RKO (cell line): ENCODE measurements at places on chromosomes 2 and 18.

- DNase-seq: no peak
These were observed 203.9 kb downstream of the PRKCE start for GRCh38 chr2:45855374-45855773.

DNA sequence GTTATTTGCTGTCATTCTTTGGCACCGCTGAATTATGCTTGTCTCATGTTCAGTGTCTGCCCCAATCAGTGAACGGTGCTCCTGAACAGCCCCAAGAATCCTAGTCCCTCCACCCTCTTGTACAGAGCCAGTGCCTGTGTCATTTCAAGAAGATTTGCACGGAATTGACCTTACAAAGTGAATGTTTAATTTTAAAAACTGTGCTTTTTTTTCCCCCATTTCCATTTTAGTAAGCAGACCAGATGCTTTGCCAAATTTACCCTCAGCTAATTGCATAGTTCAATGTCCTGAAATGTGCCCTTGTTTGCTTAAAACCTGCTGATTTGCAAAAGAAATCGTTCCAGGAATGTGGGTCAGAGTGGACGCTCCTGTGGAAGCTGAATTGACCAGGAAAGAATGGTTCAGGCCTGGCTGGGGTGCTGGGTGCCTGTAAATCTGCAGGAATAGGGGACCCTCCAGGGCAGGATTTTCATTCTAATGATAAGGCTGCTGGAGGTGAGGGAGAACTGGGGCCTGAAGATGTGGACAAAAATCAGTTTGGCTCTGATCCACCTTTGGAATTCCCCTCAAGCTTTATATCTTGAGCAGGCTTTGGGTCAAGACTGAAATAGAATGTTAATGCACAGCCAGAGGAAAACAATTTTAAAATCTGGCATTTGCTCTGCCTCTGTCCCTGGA lies 20.1 kb downstream of the TMEM17 start:
- DNase-seq: no peak

DNA sequence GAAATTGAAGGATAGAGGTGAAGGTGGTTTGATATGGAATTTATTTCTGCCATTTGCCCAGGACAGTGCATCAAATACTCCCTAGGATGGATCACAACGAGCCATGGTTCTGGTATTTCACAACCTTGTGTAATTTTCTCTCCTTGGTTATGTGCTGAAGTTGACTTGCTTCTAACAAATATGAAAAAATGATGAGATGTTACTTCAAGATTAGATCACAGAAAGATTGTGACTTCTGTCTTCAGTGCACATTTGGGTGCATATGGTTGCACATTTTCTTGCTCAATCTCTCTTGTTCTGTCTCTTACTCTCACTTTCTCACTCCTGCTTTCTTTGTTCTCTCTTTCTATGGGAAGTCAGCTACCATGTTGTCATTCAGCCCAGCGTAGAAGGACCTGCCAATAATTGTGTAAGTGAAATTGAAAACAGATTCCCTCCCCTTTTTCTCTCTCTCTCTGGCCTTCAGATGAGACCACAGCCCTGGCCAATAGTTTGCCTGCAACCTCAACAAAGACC lies 104.6 kb upstream of the RMDN2 start:
- DNase-seq: no peak

- DNase-seq: no peak
These were observed 514.4 kb upstream of the HS6ST1 start for GRCh38 chr2:128832946-128833663.

DNA sequence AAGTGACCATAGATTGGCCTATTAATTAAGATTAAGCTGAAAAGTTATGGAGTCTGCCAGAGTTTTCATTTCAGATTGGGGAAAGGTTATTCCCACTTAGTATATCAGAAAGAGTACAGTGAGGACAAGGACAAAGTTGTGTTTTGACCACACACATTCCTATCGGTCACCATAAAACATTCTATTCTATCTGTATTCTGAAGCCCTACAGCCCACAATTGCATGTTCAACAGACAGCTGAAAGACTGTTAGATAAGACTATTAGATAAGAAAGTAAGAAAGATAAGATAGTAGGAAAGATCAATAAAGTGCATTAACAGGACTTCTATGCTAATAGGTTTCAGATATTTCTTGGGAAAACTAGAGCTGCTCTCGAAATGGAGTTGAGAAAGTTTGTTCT lies 26.7 kb upstream of the ACYP2 start:
- DNase-seq: no peak

GRCh38 chr2:217650716-217651360 lies 352.0 kb downstream of the TNS1 start:
- DNase-seq: peak; percentile 43

DNA sequence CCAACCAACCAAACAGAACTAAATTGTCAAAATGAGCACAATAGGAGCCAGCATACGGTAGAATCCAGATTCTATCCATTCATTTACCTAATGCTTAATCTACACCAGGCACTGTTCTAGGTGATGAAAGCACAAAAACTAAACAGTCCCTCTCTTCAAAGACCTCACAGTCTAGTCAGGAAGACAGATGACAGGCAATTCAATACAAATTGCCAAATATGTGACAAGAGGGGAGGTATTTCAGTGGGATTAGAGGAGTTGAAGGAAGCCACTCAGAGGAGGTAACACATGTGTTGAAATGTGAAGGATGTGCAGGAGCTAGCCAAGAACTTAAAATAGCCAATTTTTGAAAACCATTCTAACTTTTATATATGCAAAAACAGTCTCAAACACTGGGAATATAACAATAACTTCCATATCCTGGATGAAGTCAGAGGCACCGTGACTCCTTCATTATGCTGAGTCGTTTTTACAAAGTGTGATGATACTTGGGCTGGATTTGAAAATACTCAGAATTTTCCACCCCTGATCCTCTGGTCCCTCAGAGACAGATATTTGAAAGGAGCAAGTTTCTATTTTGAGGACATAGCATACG lies 204.9 kb downstream of the PID1 start:
- DNase-seq: no peak

DNA sequence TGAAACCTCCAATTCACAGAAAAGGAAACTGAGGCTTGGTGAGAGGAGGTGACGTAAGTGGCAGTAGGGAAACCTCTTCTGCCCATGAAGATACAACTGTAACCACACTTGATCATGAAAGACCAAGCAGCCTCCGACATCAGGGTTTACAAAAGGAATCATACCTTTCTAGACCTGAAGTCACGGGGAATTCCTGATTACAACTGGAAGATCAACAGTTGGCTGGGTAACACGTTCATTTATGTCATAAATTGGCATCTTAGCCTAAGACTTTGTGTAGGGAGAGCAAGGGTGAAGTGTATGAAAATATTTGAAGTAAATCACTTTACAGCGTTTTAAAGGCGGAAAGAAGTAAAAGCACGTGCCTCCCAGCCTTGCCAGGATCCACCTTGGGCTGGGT lies 922 bp downstream of the HS1BP3 start:
- DNase-seq: no peak

DNA sequence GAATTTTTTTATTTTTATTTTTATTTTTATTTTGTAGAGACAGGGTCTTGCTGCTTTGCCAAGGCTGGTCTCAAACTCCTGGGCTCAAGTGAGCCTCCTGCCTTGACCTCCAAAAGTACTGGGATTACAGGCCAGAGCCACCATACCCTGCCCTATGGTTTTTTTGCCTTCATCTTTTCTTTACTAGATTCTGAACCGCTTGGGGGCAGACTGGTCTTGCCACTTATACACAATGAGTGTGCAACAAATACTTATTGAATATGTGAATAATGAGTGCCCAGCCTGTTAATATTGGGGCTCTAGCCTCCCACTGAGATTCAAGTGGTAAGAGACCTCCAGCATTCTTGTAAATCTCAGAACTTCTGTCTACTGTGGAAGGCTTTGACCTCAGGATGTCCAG lies 3.9 kb downstream of the NCK2 start:
- no peak for DNase-seq

GRCh38 chr2:226187156-226187555 lies 612.5 kb downstream of the IRS1 start:
- DNase-seq: no peak

DNA sequence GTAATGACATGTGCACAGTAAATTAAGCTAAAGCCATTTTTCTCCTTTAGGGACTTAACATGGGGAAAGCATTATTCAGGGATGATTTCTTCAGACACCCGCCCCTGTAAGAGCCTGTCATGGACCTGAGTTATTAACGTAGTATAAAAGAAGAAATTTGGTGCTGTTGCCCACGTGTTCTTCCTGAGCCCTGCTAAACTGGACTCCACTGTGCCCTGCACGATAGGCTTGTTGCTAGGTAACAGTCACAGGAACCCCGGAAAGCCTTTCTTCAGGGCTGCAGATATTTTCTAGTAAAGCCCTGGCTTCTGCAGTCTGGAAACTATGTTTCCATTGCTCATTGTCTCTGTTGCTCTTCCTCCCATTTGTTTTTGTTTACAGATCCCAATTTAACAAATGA lies 157.9 kb downstream of the LRRC30 start:
- DNase-seq: no peak

GRCh38 chr2:205852457-205852856 lies 170.2 kb downstream of the NRP2 start:
- DNase-seq: no peak

- no peak for DNase-seq
These were observed 47.4 kb downstream of the TSPYL6 start for GRCh38 chr2:54208364-54209240.

- no peak for DNase-seq
These were observed 47.6 kb downstream of the SLC66A2 start for GRCh38 chr18:79903787-79904356.

- DNase-seq: peak; percentile 48
These were observed 314.8 kb downstream of the MBD2 start for GRCh38 chr18:53909668-53910067.

DNA sequence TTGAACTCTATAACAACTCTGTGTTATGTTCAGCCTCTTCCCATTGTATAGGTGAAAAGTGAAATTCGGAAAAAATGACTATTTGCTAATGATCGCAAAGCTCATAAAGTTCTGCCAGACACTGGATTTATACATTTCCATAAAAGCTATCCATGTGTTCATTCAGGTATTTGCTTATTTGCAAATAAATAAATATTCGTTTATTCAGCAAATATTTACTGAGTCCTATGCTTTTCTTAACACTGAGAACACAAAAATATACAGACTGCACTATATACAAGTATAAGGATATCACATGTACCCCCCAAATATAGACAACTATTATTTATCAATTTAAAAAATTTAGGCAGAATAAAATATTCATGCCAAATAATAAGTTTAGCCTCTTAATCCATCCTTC lies 63.2 kb upstream of the ATP8B1 start:
- DNase-seq: no peak

DNA sequence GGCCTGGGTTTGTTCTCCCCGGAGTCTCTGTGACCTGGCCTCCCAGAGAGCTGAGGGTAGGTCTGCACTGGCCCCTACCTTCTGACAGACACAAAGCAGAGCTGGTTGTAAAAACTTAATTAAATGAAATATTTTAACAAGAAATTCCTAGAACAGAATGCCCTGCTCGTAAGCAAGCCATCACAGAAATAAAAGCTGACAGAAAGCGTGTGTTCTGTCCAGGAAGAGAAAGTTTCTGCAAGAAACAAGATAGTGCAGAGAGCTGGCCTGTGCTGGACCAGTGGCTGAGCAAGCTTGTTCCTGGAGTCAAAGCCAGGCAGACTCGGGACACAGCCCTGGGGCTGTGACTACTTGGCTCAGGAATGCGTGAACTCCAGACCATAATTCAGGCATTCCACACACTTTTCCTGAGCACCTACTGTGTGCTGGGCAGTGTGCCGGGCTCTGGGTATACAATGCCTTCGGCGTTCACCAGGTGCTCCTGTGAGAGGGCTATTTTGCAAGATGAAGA lies 51.6 kb downstream of the APOB start:
- DNase-seq: no peak

DNA sequence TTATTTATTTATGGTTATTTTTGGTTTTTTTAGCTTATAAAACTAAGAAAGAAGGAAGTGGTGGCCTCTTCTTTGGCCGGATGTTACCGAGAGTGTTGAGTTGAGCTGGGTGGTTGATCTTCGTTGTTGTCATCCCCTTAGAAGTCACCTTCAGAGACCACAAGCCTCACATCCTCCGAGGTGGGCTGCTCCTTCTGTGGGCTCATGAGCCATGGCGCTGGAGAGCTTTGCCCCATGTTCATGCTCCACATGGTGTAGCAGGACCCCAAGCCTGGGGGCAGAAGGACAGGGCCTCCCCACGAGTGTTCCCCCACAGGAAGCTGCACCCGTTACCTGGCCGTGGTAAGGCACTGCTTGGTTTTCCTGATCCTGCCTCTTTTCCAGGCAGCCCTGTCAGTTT lies 23.4 kb downstream of the SNTG2 start:
- no peak for DNase-seq

GRCh38 chr18:41647914-41648313 lies 307.1 kb upstream of the PIK3C3 start:
- no peak for DNase-seq

GRCh38 chr2:13522917-13523821 lies 806.4 kb downstream of the TRIB2 start:
- peak; percentile 3 for DNase-seq

DNA sequence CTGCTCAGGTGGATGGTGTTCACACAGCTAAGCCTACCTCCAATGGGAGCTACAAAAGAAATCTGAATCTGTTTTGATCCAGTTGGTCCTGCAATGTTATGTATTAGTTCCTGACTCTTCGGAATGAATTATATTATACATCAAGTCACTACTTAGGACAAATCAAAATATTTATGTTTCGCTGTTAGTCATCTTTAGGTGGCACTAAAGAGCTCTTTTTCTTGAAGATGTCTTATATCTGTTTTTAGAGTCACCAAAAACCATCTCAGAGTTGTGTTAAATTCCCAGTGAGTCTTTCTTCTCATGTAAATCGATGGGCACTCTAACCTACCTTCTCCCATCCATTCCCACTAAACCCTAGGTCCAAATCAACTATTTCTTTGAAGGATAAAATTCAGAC lies 2.2 kb downstream of the DNER start:
- peak; percentile 19 for DNase-seq

DNA sequence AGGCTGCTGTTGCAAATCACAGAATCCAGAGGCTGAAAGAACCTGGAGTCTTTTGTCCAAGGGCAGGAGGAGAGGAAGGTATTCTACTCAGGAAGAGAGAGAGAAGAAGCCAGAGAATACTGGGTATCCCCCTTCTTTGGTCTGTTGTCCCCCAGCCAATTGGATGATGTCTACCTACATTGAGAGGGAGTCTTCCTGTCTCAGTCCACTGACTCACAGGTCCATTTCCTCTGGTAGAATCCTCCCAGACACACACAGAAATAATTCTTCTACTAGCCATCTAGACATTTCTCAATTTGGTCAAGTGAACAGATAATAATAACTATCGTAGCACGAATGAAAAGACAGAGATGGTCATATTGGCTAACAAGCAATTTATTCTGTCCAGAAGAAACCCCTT lies 416.4 kb upstream of the UBE2E3 start:
- DNase-seq: no peak

- DNase-seq: no peak
These were observed 57.5 kb upstream of the SLC14A2 start for GRCh38 chr18:45557779-45558178.

GRCh38 chr2:27170581-27171337 lies 22.0 kb downstream of the TCF23 start:
- DNase-seq: no peak

- DNase-seq: no peak
These were observed 243.9 kb downstream of the AFF3 start for GRCh38 chr2:99898336-99899048.

GRCh38 chr2:59425247-59425646 lies 1128.2 kb downstream of the BCL11A start:
- peak; percentile 8 for DNase-seq

GRCh38 chr2:214169736-214170135 lies 241.1 kb upstream of the VWC2L start:
- no peak for DNase-seq
